ENCODE measurements at places on chromosomes 13 and 19.
A peak's percentile ranks its signal among the peaks of the same experiment; 100 is the strongest.

GRCh38 chr13:110034031-110034549 lies 247.7 kb upstream of the IRS2 start:
- no peak for DNase-seq

DNA sequence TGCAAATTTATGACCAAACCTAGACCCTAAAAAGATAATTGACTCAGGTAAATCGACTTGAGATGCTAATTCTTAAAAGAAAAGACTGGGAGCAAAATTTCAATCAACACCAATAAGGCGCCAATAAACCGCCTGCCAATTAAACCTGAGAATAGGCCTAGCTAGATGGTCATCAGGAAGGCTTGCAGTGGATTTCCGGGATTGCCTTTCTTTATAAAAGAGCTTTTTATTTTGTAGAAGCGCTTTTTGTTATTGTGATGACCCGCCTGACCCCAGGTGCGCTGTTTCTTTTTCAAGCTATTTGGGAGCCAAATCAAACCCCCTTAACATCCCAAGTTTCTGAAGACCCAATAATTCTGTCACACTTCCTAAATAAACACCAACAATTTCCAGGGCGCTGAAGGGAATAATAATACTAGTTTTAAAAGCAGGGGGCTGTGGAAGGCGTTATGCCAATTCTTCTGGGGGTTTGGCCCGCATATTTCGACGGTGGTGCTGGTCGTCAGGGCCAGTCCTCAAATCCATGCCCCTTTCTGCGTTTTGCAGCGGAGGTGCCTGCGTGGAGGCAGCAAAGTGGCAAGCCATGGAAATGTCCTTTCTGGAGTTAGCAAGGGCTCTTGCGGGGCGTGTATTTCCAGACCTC lies 2.9 kb upstream of the ZIC5 start:
- no peak for DNase-seq

- DNase-seq: no peak
These were observed 2301.2 kb downstream of the PCDH9 start for GRCh38 chr13:64928696-64929499.

- no peak for DNase-seq
These were observed 50.8 kb downstream of the EFNB2 start for GRCh38 chr13:106484537-106485193.

GRCh38 chr13:68995972-68996667 lies 1111.5 kb upstream of the ATXN8OS start:
- no peak for DNase-seq

DNA sequence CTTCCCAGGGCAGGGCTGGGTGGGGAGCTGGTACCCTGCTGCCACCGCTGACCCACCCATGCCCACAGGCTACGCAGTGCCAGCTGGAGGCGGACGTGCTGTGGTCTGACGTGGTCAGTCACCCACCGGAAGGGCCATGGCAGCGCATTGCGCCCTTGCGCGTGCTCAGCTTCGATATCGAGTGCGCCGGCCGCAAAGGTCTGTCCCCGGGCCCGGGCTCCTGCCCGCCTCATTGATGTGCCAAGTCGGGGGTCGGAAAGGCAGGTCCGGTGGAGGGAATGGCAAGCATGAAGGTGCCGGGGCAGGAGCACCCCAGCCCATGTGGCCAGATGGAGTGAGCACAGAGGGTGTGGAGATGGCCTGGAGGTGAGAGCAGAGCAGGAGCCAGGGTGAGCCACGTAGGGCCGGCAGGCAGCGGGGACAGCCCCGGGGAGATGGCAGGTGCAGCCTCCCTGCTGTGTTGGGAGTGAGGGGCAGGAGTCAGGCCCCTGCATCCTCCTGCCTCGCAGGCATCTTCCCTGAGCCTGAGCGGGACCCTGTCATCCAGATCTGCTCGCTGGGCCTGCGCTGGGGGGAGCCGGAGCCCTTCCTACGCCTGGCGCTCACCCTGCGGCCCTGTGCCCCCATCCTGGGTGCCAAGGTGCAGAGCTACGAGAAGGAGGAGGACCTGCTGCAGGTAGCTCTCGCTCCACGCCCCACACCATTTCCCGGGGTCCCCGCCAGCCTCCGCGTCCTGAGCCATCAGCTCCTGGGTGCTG lies 16.0 kb upstream of the SPIB start:
- DNase-seq: no peak

DNA sequence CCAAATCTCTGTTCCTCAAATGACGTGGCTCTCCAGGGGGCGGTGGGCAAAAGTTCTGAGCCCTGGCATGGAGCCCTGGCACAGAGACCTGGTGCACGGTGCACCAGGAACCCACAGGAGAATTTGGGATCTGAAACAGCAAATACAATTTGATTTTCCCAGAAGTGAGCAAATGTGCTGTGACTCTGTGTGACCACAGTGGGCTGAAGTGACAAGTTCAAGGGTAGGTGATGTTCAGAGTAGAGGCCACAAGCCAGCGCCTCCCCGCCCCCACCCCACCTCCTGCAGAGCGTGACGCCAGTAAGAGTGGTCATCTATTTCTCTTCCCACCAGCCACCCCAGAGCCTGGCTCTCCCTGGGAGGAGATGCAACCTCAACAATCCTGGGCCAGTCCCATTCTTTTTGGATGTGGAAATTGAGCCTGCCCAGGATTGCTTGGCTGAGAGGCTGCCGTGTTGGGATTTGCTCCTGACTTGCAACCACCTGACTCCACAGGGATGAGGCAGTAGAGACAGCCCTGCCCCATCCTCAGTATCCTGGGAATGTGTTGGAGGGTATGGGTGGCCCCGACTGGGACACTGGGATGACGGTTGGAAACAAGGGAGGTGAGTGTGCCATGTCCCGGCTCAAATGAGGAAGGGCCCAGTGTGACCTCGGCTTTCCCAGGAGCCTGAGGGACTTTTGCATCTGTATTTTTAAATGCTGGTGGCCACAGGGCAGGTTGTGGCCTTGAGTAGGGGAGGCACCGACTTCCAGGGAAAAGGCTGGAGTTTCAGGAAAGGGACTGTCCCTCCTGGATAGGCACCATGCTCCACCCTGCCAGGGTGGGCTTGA lies 11.1 kb upstream of the BCL3 start:
- peak; percentile 56 for DNase-seq

GRCh38 chr13:39985071-39985470 lies 329.6 kb downstream of the COG6 start:
- no peak for DNase-seq

GRCh38 chr19:9061879-9062278 lies 25.0 kb upstream of the OR1M1 start:
- no peak for DNase-seq

- no peak for DNase-seq
These were observed 433 bp downstream of the SIX5 start for GRCh38 chr19:45768655-45768983.

DNA sequence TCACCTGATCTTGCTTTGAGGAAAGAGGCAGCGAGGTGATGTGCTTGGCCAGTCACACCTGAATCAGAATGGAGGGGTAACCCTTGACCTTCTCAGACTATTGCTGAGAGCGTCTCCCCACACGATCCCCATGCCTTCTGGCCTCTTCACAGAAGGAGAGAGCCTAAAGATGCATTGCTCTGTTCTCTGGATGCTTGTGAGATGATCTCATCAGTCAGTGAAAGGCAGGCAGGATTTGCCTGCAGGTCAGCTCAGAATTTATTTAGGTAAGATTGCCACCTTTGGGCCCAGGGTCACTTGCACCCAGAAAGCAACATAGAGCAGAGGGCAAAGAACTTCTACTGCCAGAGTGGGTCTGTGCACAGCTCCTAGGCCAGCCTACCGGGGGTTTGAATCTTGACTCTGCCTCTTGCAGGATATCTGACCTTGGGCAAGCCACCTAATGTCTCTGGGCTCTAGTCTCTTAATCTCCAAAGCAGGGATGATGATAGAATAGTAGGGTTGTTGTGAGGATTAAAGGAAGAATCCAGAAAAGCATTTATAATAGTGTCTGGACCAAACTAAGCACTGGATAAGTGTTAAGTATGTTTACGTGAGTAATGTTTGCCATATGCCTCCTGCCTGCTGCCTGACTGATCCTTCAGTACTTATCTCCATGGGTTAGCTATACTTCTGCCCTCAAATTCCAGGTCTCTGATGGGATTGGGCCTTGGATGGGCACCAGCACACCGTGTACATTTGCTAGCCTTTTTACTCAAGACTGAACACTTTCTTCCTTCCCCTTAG lies 8.4 kb upstream of the FLT1 start:
- no peak for DNase-seq

DNA sequence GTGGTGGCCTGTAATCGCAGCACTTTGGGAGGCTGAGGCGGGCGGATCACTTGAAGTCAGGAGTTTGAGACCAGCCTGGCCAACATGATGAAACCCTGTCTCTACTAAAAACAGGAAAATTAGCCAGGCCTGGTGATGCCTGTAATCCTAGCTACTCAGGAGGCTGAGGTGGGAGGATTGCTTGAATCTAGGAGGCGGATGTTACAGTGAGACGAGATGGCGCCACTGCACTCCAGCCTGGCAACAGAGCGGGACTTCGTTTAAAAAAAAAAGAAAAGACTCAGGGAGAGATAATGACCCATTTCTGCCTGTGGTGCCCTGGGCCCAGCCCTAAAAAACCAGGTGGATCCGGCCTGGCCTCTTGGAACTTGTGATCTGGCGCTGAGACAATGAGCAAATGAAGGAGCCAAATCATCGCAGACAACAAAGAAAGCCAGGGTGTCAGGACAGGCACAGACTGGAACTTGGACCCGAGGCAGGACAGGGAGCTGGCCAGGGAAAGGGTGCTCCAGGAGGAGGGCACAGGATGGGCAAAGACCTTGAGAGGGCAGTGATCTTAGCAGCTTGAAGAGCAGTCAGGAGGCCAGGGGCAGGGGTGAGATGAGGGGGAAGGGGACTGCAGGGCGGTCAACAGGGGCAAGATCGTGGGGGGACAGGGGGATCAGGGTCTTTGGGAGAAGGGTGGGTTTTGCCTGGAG lies 962 bp upstream of the JAK3 start:
- DNase-seq: no peak

GRCh38 chr19:6685482-6685881 lies 15.5 kb upstream of the TNFSF14 start:
- DNase-seq: no peak

DNA sequence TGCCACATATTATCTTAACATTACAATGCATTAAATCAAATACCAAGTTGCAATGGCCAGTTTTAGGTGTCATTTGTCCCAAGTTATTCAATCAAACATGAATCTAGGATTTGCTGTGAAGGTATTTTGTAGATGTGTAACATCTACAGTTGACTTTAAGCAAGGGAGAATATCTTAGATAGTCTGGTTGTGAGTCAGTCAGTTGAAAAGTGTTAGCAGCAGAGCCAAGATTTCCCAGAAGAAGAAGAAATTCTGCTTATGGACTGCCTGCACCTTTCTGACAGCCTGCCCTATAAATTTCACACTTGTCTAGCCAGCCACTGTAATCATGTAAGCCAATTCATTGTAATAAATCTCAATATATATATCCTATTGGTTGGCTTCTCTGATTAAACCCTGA lies 41.3 kb upstream of the INTS6 start:
- DNase-seq: no peak

DNA sequence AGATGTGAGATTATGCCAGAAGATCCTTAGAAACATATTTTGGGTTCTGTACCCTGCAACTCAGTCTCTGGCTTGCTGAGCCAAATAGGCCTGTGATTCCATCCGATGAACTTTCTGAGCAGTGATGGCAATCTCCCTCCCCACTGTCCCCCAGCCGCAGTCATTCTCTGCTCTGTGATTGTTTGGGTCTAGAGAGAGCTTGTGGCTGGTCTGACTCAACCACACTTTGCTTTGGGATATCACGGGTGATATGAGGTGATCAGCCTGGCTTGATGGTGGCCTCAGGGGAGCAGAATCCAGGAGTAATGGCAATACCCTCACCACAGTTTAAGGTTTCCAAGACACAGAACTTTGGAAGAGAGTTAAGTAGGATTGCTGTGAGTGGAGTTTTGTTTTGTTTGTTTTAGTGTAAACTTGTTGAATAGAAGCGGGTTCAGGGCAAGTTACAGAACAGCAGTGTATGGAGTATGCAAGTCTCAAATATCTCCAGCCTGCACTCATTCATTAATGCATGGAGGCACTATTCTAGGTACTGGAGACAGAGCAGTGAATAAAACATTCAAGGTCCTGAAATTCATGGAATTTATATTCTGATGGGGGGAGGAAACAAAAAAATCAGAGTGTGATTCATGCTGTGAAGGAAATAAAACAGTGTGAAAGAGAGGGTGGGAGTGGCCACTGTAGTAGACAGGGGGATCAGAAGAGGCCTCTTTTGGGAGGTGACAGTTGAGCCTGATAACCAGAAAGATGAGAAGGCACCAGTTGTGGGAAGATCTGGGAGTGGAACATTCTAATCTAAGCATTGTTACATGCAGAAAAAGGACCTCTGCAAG lies 5.3 kb downstream of the SAMD4B start:
- DNase-seq: no peak

GRCh38 chr19:46404055-46404752 lies 9.2 kb downstream of the CCDC8 start:
- DNase-seq: no peak

DNA sequence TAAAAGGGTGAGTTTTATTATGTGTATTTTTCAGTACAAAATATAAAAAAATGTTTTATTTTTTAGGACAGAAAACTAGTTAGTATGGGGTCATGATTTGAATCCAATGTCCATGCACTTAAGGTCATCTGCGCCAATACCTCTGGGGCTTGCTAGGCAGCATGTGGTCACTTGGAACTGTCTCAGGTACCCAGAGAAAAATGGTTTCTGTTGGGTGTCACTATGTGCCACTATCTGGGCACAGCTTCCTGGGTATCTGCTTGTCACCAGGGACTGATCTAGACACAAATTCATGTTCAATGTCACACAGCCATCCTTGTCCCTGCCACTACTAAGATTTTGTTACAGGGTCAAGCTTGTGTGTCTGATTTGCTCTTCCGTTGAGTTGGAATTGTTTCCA lies 100.4 kb downstream of the RGCC start:
- no peak for DNase-seq

DNA sequence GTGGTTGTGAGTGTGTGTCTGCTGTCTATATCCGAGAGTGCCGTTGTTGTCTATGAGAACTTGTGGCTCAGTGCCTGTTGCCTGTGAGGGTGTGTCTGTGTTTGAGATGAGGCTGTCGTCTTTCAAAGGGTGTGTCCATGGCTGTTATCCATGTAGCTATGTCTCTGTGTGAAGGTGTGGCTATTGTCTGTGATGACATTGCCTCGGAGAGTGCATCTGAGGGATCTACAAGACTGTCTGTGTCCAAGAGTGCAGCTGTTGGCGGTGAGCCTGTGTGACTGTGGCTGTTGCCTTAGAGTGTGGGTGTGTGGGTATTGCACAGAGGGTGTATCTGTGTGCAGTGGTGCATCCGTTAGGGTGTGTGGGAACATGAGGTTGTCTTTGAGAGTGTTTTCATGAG lies 4.9 kb downstream of the NUMBL start:
- no peak for DNase-seq

DNA sequence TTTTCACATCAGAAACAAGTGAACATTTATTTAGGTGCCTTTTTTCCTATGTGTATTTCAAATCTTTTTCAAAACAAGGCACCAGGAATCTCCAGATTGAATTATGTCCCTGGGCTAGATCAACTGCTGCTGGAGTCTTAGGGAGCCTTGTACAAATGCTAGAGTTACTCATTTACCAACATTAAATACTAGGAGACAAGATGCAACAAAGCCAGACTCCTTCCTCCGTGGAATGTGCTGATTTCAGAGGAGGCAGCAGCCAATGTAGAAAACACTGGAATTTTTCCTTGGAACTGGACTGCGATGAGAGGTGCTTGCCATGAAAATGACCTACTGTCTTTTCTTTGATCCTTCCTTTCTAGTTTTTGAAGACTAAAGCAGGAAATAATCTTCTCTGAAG lies 1514.7 kb upstream of the MIR17HG start:
- DNase-seq: no peak
